Hippocampal formation (tissue), 2 donors: ENCODE measurements at places on chromosomes 2 and 18.

DNA sequence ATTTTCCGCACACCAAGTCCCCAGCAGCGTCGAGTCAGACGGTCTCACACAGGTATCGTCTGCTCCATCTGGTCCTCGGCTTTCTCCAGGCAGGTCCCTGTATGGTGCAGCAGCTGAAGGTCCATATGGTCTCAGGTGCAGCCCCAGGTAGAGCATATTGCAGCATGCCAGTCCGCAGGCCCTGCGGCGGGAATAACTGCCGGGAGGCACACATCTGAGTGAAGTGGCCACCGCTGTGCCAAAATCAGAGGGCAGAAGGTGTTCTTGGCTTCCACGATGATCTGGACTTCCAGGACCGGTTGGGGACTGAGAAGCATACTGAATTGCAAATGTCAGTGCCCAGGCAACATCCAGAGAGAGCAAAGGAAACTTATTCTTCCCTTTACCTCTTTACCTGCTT lies 320.3 kb downstream of the RNF144A start:
- DNase-seq: no peak

- no peak for DNase-seq
Measured at GRCh38 chr2:162963156-162963555, 124.6 kb upstream of the KCNH7 start.

DNA sequence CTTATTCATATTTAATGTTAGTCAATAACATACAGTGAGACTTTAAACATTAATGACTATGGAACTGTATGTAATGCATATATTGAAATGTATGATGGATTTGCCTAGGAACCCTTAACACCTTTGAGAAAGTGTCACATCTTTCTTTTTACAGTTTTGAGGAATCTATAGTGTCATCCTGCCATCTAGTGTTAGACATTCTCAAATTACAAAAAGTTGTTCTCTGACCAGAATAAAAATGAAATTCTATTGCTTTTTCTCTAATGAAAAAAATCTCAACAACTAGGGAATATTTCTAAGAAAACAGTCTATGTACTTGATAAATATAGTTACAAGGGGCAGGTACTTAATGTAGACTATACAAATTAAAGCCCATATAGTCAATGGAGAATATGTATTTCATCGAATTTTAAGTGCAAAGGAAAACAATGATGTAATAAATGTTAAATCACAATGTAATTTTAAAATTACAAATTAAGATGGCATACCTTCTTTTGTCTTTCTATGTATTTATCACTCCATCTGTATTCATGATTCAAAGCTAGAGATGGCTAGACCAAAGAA lies 5.1 kb upstream of the CALCRL start:
- DNase-seq: no peak

DNA sequence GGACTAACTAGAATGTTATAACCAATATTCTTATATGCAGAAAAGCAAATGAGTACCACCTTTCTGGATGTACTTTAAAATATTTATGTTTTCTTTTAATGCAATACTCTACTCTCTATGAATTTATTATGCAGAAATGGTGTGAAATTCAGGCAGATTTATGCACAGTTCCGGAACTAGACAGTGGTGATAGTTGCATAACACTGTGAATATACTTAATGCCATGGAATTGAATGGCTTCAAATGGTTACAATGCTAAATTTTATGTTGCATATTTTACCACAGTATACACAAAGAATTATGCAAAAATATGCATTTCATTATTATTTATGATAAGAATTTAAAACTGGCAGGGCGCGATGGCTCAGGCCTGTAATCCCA lies 287.8 kb upstream of the FN1 start:
- DNase-seq: no peak

- no peak for DNase-seq
Measured at GRCh38 chr2:27838502-27838901, 51.7 kb downstream of the RBKS start.

DNA sequence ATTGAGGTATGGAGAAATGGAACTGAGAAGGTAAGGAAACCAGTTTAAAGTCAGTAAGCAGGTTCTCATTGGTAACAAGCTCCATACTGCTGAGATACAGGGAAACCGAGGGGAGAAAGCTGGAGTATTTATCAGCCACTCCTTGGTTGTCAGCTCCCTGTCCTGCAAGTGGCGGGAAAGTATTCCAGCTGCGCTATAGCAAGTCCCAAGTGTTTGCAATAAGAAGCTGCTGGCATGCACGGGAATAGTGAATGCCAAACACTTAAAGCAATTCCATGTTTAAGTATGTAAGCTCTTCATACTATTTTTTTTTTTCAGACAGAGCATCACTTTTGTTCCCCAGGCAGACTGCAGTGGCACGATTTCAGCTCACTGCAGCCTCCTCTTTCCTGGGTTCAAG lies 1601.1 kb downstream of the SUCLG1 start:
- no peak for DNase-seq
